ENCODE measurements at places on chromosomes 6 and 20.
A peak's percentile ranks its signal among the peaks of the same experiment; 100 is the strongest.

DNA sequence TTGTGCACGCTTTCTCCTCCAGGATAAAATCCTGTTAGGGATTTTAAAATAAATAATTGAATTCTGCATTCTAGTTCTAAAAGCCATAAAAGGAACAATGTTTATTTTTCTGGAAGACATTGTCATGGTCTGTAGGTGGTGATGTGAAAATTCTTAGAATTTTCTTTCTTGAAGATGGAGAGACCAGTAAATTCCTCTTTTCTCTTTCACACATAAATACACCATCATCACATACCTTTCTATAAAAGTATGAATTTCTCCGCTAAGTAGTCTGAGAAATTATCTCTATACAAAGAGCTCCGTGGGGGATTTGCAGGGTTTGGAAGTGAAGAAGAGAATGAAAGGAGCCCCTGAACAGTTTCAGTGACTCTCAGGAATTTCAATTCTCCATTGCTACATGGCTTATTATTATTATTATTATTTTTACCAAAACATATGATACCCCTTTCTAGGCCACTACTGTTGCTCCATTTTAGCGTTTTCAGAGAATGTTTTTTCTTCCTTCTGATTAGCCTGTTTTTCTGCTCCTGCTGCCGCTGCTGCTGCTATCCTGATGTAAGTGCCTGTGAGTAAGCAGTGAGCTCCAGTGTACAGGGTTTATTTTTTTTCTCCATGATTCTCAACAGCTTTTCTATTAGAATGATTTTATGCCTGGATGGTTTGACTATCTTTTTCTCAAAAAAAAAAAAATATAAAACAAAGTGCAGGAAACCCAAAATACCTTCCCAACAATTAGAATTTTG is 145.8 kb downstream of the SAMD5 start:
- DNase-seq, result no peak

DNA sequence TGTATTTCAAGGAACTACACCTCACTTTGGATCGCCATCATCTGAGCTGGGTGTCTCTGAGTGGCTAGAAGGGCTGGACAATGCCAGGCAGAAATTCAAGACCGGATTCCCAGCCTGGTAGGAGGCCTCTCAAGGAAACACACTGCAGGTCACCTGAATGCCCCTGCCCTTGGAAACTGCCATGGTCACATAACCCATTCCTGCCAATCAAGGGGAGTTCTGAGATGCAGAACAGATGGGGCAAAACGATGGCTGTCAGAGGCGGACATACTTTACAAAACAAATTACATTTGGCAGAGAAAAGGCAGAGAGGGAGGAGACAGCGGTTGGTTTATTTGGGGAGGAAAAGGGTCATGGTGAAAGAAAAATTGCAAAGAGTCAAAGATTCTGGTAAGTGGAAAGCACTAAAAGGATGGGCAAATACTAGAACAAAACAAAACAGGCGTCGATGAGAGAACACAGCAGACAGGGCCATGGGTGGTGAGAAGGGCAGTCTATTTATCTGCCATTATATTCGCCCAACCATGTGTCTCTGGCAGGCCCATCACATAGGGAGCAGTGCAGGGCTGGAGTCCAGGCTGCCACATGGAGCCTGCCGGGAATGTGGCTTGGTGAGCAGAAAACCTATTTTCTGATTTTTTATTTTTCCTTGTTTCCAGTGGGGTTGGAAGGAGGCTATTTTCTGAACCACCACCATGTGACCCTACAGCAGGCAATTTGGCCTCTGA is 13.5 kb downstream of the BEND3 start:
- DNase-seq, result no peak

GRCh38 chr6:69007781-69008180 is 372.7 kb downstream of the ADGRB3 start:
- no peak for DNase-seq

DNA sequence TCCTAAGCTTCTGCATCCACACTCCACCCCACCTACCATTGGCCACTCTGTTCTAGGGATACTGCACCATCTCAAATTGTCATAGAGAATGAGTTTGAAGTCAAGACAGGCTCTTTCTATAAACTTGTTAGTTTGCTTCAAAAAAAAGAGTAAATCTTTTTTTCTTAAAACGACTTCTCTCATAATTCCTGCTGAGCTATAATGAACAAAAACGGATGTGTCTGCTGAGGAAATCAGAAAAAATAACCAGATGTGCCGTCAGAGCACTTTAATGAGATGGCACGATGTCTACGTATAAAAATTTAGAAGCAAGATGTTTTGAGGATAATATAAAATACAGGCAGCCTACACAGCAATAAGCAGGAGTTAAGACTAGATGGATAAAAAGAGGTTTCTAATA is 24.0 kb upstream of the DDO start:
- no peak for DNase-seq

DNA sequence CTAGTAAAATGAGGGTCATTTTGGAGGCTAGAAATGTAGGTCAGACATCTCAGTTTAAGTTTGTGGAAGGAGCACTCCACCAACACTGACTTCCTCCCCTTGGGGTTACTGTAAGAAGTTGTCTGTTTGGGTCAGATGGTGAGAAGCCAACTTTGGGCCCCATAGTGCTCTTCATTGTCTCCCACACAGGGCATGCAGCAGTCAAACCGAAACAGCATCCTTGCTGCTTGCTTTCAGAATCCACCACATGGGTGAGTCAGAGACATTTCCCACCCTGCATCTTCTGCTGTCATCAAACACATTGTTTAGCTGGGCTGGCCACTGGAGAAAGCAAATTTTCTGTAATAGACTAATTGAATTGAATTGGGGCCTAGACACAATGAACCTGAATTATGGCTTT is 16.8 kb downstream of the IL17F start:
- DNase-seq, result no peak

- no peak for DNase-seq
These were observed 55.0 kb downstream of the DAAM2 start for GRCh38 chr6:39847221-39847620.

GRCh38 chr6:79604583-79605037 is 26.5 kb upstream of the SH3BGRL2 start:
- DNase-seq, result no peak

DNA sequence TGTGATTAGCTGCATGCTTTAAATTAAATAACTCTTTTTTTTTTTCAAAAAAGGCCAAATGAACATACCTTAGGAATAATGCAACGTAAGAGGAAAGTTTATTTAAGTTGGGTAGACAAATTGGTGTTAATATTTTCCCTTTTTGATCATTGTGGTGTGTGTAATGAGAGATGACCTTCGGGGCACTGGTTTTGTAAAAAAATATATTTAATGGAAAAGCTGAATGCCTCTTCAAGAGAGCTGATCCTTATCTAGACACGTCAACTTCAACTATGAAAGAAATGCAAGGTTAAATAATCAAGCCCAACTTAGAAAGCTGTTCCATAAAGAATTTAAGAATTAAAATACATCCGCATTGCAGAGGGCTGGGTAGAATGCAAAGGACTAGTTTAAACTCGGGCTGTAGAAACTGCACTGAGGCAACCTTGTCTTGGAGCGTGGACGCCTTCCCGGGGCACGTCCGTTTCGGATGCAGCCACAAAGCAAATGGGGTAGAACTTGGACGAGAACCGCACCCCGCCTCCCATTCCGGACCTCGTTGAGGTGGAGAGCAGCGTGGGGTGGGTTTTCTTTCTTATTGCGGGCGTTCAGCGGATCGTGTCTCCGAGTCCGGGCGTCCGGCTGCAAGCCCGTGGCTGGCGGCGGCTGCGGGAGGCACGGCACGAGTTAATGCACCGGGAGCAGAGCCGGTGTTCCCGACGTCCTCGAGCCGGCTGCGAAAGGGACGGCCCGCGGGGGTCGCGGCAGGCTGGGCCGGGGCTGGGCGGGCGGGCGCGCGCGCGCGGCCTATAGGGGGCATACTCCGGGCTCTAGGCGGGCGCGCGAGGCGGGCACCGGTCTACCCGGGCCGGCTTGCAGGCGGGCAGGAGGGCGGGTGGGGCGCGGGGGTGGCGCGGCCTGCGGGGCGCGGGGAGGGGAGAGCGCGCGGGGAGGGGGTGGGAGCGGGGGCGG is 1.9 kb downstream of the JARID2 start:
- peak; percentile 18 for DNase-seq

DNA sequence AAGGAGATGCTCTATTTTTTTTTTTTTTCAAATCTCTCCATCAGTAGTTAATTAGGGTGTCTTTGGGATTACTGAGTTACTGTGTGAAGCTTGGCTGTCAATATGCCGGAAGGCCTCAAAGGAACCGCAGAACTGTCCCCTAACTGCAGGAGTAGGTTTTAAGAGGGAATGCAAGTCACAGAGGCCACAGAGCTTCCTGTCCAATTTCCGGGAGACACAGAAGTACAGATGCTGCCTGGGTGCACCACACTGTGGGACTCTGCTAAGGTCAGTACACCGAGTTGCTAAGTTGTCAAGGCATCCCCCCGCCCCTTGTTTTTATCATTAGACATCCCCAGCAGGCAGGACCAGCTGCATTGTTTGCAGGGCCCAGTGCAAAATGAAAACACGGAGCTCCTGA is 120.2 kb upstream of the RAB32 start:
- DNase-seq, result no peak

DNA sequence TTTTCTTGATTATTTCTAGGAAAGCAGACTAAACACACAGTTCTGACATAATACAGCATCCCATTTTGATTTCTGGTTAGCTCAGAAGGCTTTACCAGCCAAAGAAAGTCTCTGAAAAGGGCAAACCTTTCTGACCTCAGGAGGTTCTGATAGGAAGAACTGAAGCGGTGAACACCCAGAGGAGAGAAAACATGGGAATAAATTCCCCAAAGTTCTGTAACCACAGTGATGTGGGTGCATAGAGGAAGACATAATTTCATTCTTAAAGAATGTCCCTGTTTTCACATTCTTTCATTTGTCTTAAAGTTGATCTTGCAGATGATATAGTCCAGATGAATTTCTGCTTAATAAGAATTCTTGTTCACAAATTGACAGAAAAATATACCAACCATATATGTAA is 60.3 kb downstream of the RSPO3 start:
- DNase-seq, result no peak

- no peak for DNase-seq
These were observed 144.6 kb upstream of the CITED2 start for GRCh38 chr6:139519097-139519496.

DNA sequence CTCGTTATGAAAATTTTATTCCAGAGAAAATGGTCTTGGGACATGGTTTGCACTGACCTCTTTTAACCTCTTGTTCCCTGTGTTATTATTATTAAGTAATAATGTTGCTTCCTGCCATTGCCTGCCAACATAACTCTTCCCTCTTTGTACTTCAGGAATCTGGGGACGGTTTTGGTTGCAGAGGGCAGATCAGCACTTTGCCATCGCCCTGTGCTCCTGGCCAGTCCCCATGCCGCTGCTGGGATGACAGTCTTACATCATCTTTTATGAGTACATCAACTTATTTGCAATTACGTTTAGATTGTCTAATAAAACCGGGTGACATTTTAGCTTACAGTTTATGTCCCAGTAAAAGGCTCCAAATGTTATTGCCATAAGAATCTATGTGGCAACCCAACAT is 157.2 kb downstream of the CDH26 start:
- no peak for DNase-seq

GRCh38 chr6:152575161-152575560 is 62.0 kb downstream of the SYNE1 start:
- DNase-seq, result no peak

DNA sequence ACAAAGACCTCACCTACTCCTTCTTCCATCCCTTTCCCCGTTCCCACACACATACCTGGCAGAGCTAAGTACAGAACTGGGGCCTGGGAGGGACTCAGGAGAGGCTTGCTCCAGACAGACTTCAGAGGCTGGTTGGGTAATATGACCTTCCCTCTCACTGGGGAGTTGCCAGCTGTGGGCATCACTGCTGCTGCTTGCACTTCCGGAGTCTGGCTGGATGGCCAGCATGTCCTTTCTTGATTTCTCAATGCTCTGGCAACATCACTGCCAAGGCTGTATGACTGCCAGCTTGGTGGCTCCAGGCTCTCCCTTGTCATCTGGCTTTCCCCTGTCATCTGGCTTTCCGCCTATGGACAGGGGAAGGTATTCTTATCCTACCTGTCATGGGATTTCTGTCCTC is 47.8 kb downstream of the CDH22 start:
- DNase-seq, result no peak

GRCh38 chr6:54896302-54896701 is 49.7 kb downstream of the FAM83B start:
- no peak for DNase-seq

DNA sequence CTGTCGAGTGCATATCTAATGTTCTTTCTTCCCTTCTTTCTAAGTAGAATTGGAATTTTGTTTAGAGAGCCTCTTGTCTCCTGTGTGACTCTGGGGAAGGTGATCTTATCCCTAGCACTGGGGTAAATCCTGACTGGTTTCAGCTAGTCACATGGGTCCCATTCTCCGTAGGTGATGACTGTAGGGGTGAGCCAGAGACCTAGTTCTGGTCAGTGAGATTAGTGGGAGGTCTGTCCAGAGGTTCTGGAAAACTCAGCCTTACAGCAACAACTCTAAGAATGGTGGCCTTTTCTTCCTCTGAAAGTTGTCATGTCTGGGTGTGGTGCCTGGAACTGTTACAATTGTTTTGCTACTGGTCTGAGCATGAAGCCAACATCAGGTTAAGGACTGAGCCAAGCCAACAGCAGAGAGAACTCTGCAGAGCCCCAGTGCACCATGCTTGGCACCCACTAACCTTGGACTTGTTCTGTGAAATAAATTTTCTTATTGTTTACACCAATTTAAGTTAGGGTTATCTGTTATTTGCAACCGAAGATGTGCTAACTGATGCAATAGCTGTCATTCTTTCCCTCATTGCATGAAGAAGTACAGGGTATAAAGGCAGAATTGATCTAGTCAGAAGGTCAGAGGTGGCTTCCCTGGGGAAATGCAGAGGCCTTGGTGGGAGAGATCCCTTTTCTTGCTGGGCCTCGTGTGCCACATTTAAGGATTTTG is 56.8 kb upstream of the TULP4 start:
- no peak for DNase-seq

GRCh38 chr6:75893058-75893775 is 144.2 kb downstream of the MYO6 start:
- DNase-seq, result no peak

- DNase-seq, result no peak
These were observed at the start of gene PPP1R14C for GRCh38 chr6:150142670-150143515. Gene PPP1R14C, plus strand, starts transcription at chr6:150143044. Its CDS starts 149 bp downstream, at chr6:150143193.

DNA sequence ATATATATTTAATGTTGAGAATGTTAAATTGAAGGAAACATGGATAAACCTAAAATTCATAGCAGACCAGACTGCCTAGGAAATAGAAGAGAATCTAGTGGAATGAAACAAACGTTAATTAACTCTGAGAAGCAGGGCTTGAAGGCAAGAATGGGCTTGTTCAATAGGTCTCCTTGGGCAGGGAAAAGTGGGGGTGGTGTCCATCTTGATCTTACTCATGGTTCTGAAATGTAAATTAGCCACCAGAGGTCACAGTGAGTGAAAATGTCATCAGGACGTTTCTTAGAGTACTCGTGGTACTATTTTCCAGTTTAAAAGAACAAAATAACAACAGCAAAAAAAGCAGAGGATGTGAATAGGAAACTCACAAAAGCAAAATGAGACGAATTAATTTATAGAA is 66.8 kb upstream of the BTBD3 start:
- DNase-seq, result no peak

Data from stimulated activated CD8-positive, alpha-beta memory T cell treated with anti-CD3 and anti-CD28 coated beads, Interleukin-2, amount 100 ng/mL, for 1 hour (primary cell).